ENCODE measurements at places on chromosomes 11 and 22. TPM values are rescaled to one million over a fixed set of nuclear protein-coding genes. Genes with fewer than 3 reads are reported as not detected.

GRCh38 chr22:42217752-42218280, 52.6 kb downstream of the TCF20 start:
- H3K36me3 ChIP-seq: no peaks in the 10 kb centered on the region
- H3K27ac ChIP-seq: no peak overlapping the region
- H3K4me1 ChIP-seq: peaks cover 15% of the 10 kb centered on the region
- H3K4me3 ChIP-seq: no peak overlapping the region
- DNase-seq: no peak
- no peaks in the 10 kb centered on the region for H3K27me3 ChIP-seq

- no peak for DNase-seq
- H3K27ac ChIP-seq: peak overlapping the region; percentile 98
- H3K36me3 ChIP-seq: no peaks in the 10 kb centered on the region
- no peaks in the 10 kb centered on the region for H3K27me3 ChIP-seq
Observed at GRCh38 chr11:108224366-108224765, 1.5 kb downstream of the ATM start.

DNA sequence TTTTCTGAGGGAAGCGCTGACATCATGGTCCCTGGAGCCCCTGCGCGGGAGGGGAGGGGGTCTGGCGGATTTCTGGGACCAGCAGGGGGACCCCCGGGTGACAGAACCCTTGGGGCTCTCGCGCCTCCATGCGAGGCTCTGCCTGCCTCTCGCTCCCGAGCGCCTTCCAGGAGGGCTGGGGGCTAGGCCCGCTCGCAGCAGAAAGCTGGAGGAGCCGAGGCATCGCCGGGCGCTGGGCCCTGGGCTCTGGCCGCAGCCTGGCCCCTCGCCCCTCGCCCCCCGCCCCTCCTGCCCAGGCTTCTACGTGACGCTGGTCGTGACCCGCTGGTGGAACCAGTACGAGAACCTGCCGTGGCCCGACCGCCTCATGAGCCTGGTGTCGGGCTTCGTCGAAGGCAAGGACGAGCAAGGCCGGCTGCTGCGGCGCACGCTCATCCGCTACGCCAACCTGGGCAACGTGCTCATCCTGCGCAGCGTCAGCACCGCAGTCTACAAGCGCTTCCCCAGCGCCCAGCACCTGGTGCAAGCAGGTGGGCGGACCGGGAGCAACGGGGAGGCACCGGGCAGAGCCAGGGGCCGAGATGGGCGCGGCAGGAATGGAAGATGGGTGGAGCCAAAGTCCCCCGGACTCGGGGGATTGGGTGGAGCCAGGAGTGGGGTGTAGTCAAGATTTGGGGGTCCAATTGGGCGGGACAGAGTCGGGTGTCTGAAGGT, 5.4 kb downstream of the BEST1 start:
- H3K27me3 ChIP-seq: no peaks in the 10 kb centered on the region
- H3K4me3 ChIP-seq: peak overlapping the region; percentile 52
- peak overlapping the region; percentile 90 for H3K27ac ChIP-seq
- peaks cover 23% of the 10 kb centered on the region for H3K4me1 ChIP-seq

DNA sequence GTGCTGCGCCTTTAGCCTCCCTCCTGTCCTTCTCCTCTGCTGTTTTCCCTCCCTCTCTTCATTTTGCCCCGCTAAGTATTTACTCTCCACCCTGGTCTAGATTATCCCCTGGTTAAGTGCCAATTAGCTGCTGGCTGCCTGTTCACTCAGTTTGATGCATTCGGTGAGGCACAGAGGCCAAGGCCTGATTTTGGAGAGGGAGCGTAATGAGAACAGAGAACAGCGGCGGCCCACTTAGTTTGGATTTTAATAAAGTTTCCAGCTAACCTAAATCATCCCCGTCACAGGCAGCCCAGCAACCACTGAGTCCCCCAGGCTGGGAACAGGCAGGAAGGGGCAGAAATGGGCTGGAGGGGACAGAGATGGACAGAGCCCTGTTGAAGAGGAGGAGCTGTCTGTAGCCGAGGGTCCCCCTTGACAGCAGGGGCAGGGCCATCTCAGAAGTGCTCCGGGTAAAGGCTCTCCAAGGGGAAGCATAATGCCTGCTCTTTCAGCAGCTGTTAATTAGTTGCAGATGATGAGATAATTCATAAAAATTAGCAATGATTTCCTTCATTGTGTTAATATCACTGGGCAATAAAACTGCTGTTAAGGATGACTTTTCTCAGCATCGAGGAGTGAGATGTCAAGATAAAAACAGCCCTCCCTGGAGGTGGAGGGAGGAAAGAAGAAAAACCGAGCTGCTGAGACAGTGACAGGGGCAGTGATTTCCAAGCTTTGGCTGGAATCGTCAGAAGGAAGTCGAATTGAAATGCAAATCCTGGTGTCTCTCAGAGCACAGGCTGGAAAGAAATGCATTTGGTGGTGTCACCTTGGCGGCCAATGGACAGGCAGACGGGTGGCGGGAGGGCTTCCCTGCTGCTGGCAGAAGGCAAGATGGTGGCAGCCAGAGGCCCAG, 170.1 kb downstream of the GRIK4 start:
- H3K4me1 ChIP-seq: no peaks in the 10 kb centered on the region
- no peak for DNase-seq
- no peaks in the 10 kb centered on the region for H3K27me3 ChIP-seq
- H3K36me3 ChIP-seq: no peaks in the 10 kb centered on the region

DNA sequence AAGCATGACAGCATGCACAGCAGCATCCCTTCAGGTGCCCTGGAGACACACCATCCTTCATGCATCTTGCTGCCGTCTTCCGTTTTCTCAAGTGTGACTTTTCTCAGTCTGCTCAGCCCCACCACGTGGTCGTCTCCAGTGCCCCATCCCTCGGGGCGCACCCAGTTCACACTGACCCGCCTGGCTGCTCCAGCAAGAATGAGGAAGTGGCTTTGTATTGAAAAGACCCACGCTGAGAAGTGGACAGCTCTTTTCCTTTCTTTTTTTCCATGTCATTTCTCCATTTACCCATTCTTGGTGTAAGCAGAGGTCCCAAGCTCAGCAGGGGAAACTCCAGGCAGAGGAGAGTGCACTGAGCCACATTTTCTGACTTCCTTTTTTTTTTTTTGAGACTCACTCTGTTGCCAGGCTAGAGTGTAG, 14.5 kb downstream of the SERPINH1 start:
- no peak overlapping the region for H3K27ac ChIP-seq
- H3K4me3 ChIP-seq: no peak overlapping the region
- DNase-seq: peak; percentile 50
- H3K27me3 ChIP-seq: no peaks in the 10 kb centered on the region

CHST1 gene
- total RNA-seq: 6.2 TPM

OR4D5 gene
- total RNA-seq: 5.5 TPM
